ENCODE measurements at places on chromosomes 12 and 14. TPM values are rescaled to one million over a fixed set of nuclear protein-coding genes. Genes with fewer than 3 reads are reported as not detected.

The CAND1 gene
- 86.7 TPM for total RNA-seq

The SAMD15 gene
- total RNA-seq = 0.44 TPM

GRCh38 chr12:29198901-29199300, 49.8 kb downstream of the FAR2 start:
- H3K4me3 ChIP-seq = no peak overlapping the region
- no peak for DNase-seq
- no peaks in the 10 kb centered on the region for H3K27me3 ChIP-seq
- no peaks in the 10 kb centered on the region for H3K36me3 ChIP-seq

GRCh38 chr12:93786656-93787397, 109.7 kb downstream of the CRADD start:
- H3K4me1 ChIP-seq = peaks cover 12% of the 10 kb centered on the region
- no peak for DNase-seq
- no peak overlapping the region for H3K27ac ChIP-seq
- no peak overlapping the region for H3K4me3 ChIP-seq

DNA sequence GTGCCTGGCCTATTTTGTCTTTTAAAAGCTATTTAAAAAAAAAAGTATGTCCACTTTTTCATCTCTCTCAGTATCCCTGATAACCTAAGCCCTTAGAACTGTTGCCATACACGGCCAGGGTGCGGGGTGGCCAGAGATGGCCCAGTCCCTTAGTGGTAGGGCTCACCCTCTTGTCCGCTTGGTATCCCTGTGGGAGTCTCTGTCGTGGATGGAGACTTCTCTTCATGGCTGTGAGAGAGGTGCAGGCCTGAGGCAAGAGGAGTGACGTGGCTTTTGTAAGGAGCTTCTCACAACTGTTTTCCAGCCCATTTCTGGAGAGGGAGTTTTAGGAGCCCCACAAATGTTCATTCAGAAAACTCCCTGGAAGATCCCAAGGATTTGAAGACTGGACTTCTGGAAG, 26.8 kb downstream of the XRCC3 start:
- peaks cover 36% of the 10 kb centered on the region for H3K4me1 ChIP-seq
- no peak overlapping the region for H3K4me3 ChIP-seq
- no peak for DNase-seq
- H3K36me3 ChIP-seq = peaks cover 63% of the 10 kb centered on the region
- no peak overlapping the region for H3K27ac ChIP-seq

DNA sequence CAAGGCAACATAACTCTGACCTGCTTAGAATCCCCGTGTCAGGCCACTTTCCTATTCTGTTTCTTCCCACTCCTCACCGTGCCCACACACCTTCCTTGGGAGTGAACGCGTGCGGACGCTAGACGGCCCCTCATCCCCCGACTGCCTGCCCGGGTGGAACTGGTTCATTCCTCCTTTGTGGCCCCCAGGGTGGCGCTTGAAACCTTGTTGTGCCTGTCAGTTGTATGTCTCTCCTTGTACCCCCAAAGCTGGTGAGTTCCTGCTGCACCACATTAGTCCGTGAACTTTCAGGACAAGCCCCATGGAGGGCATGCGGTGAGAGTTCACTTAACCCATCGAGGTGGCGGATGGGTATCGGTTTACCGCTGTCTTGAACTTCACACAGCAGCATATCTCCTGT, 46.7 kb downstream of the SSH1 start:
- H3K4me1 ChIP-seq = peaks cover 31% of the 10 kb centered on the region
- peaks cover 72% of the 10 kb centered on the region for H3K36me3 ChIP-seq
- H3K4me3 ChIP-seq = no peak overlapping the region
- no peak overlapping the region for H3K27ac ChIP-seq
- no peak for DNase-seq

DNA sequence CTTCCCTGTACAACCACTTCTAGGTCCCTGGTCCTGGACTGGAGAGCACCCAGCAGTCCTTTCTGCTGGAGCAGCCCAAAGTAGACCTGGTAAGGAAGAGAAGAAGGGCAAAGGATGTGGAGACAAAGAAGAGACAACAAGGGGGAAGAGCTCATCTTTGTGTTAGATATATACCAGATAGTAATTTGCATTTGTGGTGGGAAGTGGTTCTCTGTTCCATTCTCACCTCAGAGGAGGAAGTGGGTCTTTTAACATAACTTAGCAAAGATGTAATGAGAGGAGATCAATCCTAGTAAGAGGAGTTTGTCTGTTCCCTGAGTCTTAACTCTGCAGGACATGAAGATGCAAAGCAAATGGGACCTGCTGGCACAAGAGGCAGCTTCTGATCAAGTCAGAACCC, 8.0 kb downstream of the CCDC198 start:
- no peak overlapping the region for H3K4me3 ChIP-seq
- no peaks in the 10 kb centered on the region for H3K36me3 ChIP-seq
- no peaks in the 10 kb centered on the region for H3K27me3 ChIP-seq
- peaks cover 2% of the 10 kb centered on the region for H3K4me1 ChIP-seq
- no peak for DNase-seq
- no peak overlapping the region for H3K27ac ChIP-seq

- H3K4me3 ChIP-seq = no peak overlapping the region
Measured at GRCh38 chr14:69932391-69932790, 53.2 kb downstream of the SMOC1 start.

The PTPN11 gene
- 45.6 TPM for total RNA-seq

The HOTAIR gene
- total RNA-seq = 1.8 TPM

DNA sequence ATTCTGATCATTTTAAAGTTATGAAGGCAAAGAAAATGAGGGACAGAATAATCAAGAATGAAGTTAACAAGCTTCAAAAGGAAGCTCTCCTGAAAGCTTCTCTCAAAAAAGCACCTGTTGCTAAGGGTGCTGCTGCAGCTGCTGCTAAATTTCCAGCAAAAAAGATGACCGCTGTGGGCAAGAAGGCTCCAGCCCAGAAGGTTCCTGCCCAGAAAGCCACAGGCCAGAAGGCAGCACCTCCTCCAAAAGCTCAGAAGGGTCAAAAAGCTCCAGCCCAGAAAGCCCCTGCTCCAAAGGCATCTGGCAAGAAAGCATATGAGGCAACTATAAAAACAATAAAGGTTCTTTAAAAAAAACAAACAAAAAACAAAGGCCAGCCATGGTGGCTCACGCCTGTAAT, 52.7 kb upstream of the NR2C1 start:
- H3K36me3 ChIP-seq = no peaks in the 10 kb centered on the region
- H3K4me1 ChIP-seq = no peaks in the 10 kb centered on the region
- no peaks in the 10 kb centered on the region for H3K27me3 ChIP-seq
- no peak for DNase-seq
- H3K27ac ChIP-seq = no peak overlapping the region

DNA sequence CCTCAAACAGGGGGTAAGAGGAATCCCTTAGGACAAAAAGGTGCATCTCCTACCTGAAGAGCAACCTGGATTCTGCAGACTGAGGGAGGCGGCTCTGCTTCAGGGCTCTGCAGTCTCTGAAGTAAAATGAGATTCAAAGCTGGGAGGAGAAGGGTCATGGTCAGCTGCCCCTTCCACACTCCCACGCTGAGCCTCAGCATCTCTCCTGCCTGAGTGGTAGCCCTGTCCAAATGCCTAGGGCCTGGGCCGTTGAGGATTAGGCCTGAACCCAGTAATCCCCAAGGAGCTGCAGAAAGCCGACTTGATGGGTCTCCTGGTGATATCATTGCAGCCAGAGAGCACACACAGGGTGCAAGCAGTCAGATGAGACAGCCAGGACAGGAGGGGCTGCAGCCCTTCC, 18.9 kb downstream of the PHLDA1 start:
- DNase-seq = no peak
- H3K4me3 ChIP-seq = no peak overlapping the region
- H3K36me3 ChIP-seq = no peaks in the 10 kb centered on the region
- H3K4me1 ChIP-seq = peaks cover 9% of the 10 kb centered on the region
- no peak overlapping the region for H3K27ac ChIP-seq

DNA sequence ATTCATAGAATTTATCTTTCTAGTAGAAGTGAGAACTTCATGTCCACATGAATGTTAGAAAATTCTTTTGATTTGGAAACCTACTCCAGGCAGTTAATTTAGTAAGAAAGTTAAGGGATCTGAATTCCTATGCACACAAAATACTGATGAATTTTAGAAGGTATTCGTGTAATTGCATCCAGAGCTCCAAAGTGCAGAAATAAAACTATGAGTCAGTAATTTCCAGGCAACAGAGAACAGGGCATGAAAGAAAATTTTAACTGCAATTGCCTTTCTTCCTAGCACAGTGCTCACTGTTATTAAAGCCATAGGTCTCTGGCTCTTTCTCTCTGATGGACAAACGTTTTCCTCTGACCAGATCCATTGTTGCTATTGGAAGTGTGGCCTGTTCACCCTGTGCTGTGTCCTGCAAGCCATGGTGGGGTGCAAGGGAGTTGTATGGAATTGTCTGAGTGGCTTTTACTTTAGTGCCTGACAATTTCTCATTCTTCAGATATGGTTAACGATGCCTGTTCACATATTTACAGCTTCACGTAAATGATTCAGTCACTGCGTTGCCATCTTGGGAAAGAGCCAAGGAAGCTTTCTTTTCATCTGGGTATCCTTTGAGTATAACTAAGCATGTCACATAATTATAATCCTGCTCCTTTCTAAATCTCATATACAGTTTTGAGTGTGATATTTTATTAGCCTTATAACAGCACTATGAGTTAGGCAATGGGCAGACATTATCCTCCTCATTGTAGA, 145.1 kb downstream of the ACSS3 start:
- DNase-seq = no peak
- no peaks in the 10 kb centered on the region for H3K4me1 ChIP-seq
- H3K27me3 ChIP-seq = no peaks in the 10 kb centered on the region
- H3K27ac ChIP-seq = no peak overlapping the region
- no peaks in the 10 kb centered on the region for H3K36me3 ChIP-seq

DNA sequence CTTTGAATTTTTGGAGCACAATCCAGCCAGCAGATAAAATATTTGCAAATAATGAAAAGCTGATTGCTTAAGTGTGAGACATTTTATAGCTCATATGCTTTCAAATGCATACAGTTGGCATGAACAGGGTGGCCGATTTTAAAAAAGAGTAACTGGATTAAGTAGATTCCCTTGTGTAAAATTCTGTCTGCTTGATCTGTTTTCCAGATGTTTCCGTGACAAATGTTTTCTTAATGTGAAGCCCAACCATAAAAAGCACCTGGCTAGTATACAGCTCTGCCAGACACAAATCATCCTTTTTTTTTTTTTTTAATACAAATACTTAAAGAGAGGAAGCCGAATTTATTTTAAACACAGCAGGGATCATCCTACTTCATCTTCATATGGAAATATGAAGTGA, 440.7 kb downstream of the CCER1 start:
- no peak overlapping the region for H3K4me3 ChIP-seq
- H3K36me3 ChIP-seq = no peaks in the 10 kb centered on the region
- peaks cover 2% of the 10 kb centered on the region for H3K4me1 ChIP-seq
- H3K27me3 ChIP-seq = no peaks in the 10 kb centered on the region
- peak overlapping the region; percentile 60 for H3K27ac ChIP-seq

GRCh38 chr14:36171607-36172006, 4.9 kb downstream of the PTCSC3 start:
- DNase-seq = no peak
- peaks cover 2% of the 10 kb centered on the region for H3K27me3 ChIP-seq
- no peak overlapping the region for H3K4me3 ChIP-seq
- no peak overlapping the region for H3K27ac ChIP-seq
- no peaks in the 10 kb centered on the region for H3K4me1 ChIP-seq

- DNase-seq = peak; percentile 42
- H3K27me3 ChIP-seq = no peaks in the 10 kb centered on the region
- H3K4me1 ChIP-seq = no peaks in the 10 kb centered on the region
- no peak overlapping the region for H3K27ac ChIP-seq
- no peaks in the 10 kb centered on the region for H3K36me3 ChIP-seq
Measured at GRCh38 chr12:45183246-45183645, 32.6 kb upstream of the ANO6 start.

GRCh38 chr12:123522164-123522563, 11.4 kb downstream of the RILPL1 start:
- no peak for DNase-seq
- peaks cover 65% of the 10 kb centered on the region for H3K36me3 ChIP-seq
- H3K27me3 ChIP-seq = no peaks in the 10 kb centered on the region
- H3K4me1 ChIP-seq = peaks cover 10% of the 10 kb centered on the region
- no peak overlapping the region for H3K4me3 ChIP-seq
- H3K27ac ChIP-seq = no peak overlapping the region

- no peak for DNase-seq
- H3K4me3 ChIP-seq = no peak overlapping the region
- H3K27ac ChIP-seq = no peak overlapping the region
- H3K36me3 ChIP-seq = no peaks in the 10 kb centered on the region
- no peaks in the 10 kb centered on the region for H3K27me3 ChIP-seq
Measured at GRCh38 chr12:33609910-33610309, 170.3 kb upstream of the SYT10 start.

All from muscle of leg (tissue), 16 donors.